ENCODE measurements at places on chromosomes 16 and 17.

DNA sequence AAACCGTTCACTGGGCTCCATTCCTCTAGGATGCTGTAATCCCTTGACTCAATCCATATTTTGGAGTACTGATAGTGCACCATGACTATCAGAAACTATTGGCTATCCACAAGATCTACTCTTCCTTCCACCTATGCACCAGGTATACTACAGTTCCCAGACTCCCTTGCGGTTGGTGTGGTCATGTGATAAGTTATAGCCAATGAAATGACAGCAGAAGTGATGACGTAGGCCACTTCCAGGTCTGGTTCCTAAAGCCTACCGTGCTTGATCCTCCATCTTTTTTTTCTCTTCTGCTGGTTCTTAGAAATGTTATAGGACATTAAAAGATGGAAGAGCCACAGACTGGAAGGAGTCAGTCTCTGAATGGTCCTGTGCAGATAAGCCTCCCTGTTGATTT is 278.8 kb upstream of the C16orf82 start:
- no peak overlapping the region for H3K27ac ChIP-seq
- no peak overlapping the region for H3K4me3 ChIP-seq
- H3K27me3 ChIP-seq = peaks cover 19% of the 10 kb centered on the region
- H3K4me1 ChIP-seq = no peaks in the 10 kb centered on the region

- no peaks in the 10 kb centered on the region for H3K27me3 ChIP-seq
- no peaks in the 10 kb centered on the region for H3K36me3 ChIP-seq
- DNase-seq = no peak
- H3K4me3 ChIP-seq = no peak overlapping the region
- H3K4me1 ChIP-seq = no peaks in the 10 kb centered on the region
- no peak overlapping the region for H3K27ac ChIP-seq
Observed at GRCh38 chr16:12391956-12392355, 411.7 kb downstream of the CPPED1 start.

DNA sequence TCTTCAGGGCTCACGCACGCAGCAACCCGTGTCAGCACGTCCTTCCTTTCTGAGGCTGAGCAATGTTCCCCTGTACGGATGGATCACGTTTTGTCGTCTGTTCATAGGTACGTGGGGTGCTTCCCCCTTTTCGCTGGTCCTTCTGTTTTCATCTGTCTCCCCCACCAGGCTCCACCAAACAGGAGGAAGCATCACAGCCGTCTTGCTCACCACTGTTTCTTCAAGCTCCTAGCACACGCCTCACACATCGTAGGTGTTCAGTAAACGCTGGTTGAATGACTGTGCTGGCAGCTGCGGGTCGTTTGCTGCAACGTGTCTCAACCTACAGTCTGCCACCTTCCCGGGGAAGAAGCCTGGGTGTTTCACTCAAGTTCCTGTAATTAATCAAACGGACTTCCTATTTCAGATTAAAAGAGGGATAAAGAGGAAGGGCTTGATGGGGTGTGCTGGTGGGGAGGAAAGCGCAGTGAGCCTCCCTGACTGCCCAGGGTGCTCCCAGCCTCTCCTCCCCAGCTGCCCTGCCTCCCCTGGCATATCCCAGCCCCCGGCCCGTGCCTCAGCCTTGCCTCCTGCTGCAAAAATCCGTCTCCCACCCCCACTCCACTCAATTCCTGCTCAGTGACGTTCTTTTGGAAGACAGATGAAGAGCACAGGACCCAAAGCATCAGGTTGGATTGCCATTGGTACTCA is 76.7 kb upstream of the DOC2B start:
- peaks cover 25% of the 10 kb centered on the region for H3K27me3 ChIP-seq
- peaks cover 33% of the 10 kb centered on the region for H3K4me1 ChIP-seq
- H3K27ac ChIP-seq = no peak overlapping the region
- H3K4me3 ChIP-seq = no peak overlapping the region

GRCh38 chr16:1272453-1273198 is 16.8 kb downstream of the TPSD1 start:
- H3K4me3 ChIP-seq = no peak overlapping the region
- no peaks in the 10 kb centered on the region for H3K27me3 ChIP-seq
- no peak for DNase-seq
- H3K36me3 ChIP-seq = no peaks in the 10 kb centered on the region
- no peak overlapping the region for H3K27ac ChIP-seq

- H3K4me3 ChIP-seq = no peak overlapping the region
- H3K4me1 ChIP-seq = peaks cover 10% of the 10 kb centered on the region
- H3K27ac ChIP-seq = no peak overlapping the region
- peaks cover 22% of the 10 kb centered on the region for H3K36me3 ChIP-seq
- peak; percentile 77 for DNase-seq
- no peaks in the 10 kb centered on the region for H3K27me3 ChIP-seq
Observed at GRCh38 chr16:28873543-28874201, 4.6 kb upstream of the ATP2A1 start.

DNA sequence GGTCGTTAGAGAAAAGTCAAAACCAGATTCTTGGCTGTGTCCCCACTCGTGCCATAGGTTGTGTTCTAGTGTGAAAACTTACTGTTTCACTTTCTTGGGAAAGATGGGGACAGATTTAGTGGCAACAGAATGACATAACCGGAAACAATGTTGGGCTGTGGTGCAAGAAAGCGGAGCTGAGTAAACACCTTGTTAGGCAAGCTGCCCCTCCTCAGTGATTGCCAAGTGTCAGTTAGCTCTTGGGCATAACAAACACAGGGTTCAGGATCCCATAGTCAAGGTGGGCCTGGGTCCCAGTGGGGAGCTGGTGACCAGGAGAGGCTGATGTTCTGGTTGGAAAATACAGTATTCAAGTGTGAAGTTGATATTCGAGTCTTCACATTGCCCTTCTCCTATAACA is 15.4 kb downstream of the UBN1 start:
- H3K4me3 ChIP-seq = no peak overlapping the region
- H3K27me3 ChIP-seq = no peaks in the 10 kb centered on the region
- peaks cover 47% of the 10 kb centered on the region for H3K36me3 ChIP-seq
- no peaks in the 10 kb centered on the region for H3K4me1 ChIP-seq

DNA sequence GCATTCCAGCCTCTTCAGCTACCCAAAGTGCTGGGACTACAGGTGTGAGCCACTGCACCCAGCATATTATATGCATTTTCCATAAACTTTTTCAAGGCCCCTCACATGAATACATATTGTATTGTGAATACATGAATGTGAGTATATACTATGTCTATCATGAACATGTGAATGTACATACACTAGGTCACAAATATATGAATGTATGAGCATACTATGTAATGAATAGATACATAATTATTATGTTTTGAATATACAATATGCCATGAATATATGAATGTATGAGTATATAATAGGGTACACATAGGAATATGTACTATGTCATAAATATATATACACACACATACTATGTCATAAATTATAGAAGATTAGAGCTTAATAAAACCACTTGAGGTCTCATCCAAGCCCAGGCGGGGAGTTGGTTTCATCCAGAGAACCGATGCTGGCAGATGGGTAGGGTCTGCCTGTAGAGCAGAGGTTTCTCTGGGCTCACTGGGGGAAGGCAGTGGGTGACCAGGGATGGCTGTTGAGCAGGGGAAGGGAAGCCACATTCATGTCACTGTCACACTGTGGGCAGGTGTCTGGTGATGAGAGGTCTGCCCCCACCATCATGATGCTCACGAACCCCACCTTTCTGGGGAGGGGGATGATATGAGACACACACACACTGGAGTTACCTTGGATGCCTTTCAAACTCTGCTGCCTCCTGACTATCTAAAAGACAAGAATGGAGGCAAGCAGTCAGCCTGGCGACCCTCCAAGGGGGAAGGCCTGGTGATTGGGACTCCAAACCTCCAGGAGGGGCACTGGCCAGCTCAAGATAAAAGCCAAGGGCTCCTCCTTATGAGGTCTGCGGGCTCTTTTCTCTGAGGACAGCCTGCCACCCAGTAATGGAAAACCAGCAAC is 7.3 kb downstream of the C16orf95 start:
- H3K4me1 ChIP-seq = peaks cover 14% of the 10 kb centered on the region
- no peak overlapping the region for H3K4me3 ChIP-seq
- peaks cover 9% of the 10 kb centered on the region for H3K36me3 ChIP-seq
- H3K27me3 ChIP-seq = peaks cover 5% of the 10 kb centered on the region
- no peak for DNase-seq
- no peak overlapping the region for H3K27ac ChIP-seq

GRCh38 chr17:75848523-75849278 is 4.5 kb upstream of the UNC13D start:
- H3K27me3 ChIP-seq = no peaks in the 10 kb centered on the region
- peak; percentile 94 for DNase-seq
- peak overlapping the region; percentile 87 for H3K27ac ChIP-seq

DNA sequence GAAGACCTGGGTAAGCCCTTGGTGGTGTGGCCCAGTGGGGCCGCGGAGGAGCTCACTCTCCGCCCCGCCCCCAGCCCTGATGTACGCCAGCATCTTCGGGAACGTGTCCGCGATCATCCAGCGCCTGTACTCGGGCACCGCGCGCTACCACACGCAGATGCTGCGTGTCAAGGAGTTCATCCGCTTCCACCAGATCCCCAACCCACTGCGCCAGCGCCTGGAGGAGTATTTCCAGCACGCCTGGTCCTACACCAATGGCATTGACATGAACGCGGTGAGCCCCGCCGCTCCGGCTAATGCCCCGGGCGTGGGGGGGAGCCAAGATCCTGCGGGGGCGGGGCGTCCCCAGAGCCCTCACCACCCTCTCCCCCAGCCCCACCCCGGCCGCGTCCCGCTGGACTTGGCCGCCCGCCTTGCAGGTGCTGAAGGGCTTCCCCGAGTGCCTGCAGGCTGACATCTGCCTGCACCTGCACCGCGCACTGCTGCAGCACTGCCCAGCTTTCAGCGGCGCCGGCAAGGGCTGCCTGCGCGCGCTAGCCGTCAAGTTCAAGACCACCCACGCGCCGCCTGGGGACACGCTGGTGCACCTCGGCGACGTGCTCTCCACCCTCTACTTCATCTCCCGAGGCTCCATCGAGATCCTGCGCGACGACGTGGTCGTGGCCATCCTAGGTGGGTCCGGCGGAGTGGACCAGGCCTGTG is 12.1 kb upstream of the DCAF7 start:
- H3K27ac ChIP-seq = no peak overlapping the region

DNA sequence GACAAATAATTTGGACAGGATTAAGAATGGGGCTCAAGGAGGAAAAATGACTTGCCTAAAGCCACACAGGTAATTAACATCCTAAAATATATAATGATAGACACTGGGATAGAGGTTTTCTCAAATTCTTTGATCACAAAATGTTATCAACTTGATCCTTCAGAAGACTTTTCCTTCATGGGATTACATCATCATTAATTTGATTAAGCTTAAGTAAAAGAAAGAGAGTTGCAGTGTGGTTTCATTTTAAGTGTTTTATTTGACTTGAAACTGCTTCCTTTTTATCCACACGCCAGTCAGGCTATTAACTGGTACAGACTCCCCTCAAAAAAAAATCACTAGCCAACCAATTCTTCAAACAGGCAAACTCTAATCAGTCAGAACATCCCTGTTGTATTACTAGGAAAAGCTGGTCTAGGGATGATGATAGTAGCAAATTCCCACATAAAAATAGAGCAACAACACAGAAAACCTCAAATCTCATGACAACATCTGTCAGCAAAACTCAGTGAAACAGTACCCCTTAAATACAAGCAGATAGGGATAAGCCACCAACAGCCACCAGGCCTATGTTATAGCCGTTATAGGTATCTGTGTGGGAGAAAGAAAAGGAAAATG is 32.5 kb downstream of the AKAP10 start:
- peak overlapping the region; percentile 1 for H3K27ac ChIP-seq
- H3K36me3 ChIP-seq = peaks cover 62% of the 10 kb centered on the region
- DNase-seq = no peak
- H3K4me1 ChIP-seq = peaks cover 33% of the 10 kb centered on the region
- no peaks in the 10 kb centered on the region for H3K27me3 ChIP-seq
